ENCODE measurements at places on chromosomes 16 and 17.

DNA sequence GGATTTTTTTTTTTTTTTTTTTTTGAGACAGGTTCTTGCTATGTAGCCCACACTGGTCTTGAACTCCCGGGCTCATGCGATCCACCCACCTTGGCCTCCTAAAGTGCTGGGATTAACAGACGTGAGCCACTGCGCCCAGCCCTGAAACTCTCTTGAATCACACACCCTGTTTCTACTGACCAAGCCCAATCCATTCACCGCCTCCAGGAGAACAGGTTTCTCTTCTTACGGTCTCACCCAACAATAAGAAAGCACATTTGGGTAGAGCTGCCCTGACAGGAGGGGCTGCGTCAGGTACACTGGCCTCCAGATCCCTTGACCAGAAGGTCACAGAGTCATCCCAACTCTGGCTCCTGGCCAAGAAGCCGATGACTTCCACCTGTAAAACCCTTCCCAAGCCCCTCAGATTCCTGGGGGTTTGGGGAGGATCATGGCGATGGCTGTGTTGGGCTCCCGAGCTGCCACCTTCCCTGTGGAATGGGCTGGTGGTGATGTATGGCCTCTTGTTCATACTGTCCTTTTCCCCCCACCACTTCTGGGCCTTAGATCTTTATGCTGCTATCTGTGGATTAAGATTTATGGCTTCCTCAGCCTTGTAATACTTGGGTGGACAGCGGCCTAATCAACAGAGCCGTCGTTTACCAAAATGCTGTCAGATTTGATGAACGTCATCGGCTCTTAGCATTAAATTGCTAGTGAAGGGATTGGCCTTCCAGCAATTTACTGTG, 89.1 kb downstream of the KATNIP start:
- DNase-seq, result no peak

- no peak for DNase-seq
These were observed 5.6 kb downstream of the STAT5B start for GRCh38 chr17:42270596-42270995.

GRCh38 chr16:85206472-85207356, 94.4 kb upstream of the CIBAR2 start:
- DNase-seq, result no peak

- no peak for DNase-seq
These were observed 13.3 kb upstream of the ABR start for GRCh38 chr17:1192911-1193699.

- no peak for DNase-seq
These were observed 215.7 kb upstream of the CACNG5 start for GRCh38 chr17:66619206-66619605.

GRCh38 chr17:36682773-36683172, 81.4 kb downstream of the MRM1 start:
- no peak for DNase-seq

- no peak for DNase-seq
These were observed 142.6 kb upstream of the CRHR1 start for GRCh38 chr17:45641541-45641940.

GRCh38 chr16:68005786-68006286, 6.6 kb upstream of the DPEP2 start:
- peak; percentile 55 for DNase-seq

DNA sequence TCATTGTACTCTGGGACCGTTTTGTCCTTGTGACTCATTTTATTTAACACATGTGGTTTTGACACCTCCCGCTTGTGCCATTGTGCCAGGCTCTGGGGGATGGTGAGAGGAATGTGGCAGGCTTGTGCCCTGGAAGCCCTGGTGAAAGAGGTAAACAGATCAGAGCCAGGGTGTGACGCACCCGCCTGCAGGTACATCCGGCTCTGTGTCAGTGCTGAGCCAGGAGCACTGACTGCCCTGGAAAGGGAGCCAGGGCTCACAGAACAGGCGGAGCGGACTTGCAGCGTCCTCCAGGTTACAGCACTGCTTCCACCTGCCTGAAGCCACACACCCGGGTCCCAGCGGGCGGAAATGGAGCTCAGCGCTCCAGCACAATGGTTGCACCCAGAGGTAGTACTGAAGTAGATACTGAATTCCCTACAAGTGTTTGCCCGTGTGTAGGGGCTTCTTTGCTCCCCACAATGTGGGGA, 30.6 kb downstream of the CDRT15 start:
- peak; percentile 69 for DNase-seq

DNA sequence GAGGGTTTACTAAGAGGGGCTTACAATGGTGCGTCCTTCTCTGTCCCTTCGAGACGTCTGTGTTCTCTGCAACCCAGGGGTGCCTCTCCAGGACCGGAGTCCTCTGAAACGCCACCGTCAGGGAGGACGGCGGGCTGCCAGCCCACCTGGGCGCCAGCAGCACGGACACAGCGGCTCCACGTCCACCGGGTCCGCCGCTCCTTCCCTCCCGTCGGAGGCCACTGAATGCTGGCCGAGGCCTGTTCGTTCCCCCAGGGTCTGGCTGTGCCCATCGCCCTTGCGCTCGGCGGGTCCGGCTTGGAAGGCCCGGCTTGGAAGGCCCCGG, 403 bp downstream of the TEPSIN start:
- DNase-seq, result no peak

- peak; percentile 52 for DNase-seq
These were observed 146.6 kb downstream of the USP22 start for GRCh38 chr17:20896153-20896649.

- no peak for DNase-seq
These were observed 1339.3 kb upstream of the GOT2 start for GRCh38 chr16:60073376-60073775.

GRCh38 chr16:88468275-88469129, 15.4 kb downstream of the ZFPM1 start:
- DNase-seq, result no peak

DNA sequence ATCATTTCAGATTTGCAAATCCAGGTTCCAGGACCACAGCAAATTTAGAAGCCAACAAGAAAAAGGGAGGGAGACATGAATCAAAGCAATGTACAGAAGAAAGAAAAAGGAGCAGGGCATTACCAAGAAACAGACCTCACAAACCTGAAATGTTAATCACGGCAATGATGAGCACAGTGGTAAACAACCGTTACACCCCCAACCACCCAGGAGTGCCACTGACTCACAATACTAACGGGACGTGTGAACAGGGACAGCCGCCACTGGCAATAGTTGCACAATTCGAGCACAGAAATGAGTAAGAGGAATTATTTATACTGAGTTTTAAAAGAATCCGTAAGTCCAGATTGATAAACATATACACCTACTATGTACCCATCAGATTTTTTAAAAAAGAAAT, 13.8 kb downstream of the USP22 start:
- peak; percentile 58 for DNase-seq

DNA sequence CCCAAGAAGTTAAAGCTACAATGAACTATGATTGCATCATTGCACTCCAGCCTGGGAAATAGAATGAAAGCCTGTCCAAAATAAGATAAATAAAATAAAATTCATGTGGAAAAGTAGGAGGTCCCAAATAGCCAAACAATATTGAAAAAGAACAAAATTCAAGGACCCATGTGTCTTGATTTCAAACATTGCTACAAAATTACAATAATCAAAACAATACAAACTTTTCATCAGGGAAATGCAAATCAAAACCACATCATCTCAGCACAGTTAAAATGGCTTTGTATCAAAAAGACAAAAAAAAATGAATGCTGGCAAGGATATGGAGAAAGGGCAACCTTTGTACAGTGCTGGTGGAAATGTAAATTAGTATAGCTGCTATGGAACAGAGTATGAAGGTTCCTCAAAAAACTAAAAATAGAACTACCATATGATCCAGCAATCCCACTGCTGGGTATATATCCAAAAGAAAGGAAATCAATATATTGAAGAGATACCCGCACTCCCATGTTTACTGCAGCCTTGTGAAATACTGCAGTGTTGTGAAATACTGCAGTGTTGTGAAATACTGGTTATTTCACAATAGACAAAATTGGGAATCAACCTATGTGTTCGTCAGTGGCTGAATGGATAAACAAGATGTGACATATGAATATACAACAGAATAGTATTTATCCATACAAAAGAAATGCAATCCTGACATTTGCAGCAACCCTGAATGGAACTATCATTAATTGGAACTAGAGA, 24.5 kb upstream of the ZNF287 start:
- no peak for DNase-seq

- no peak for DNase-seq
These were observed 338.6 kb downstream of the TMEM114 start for GRCh38 chr16:8251727-8252126.

DNA sequence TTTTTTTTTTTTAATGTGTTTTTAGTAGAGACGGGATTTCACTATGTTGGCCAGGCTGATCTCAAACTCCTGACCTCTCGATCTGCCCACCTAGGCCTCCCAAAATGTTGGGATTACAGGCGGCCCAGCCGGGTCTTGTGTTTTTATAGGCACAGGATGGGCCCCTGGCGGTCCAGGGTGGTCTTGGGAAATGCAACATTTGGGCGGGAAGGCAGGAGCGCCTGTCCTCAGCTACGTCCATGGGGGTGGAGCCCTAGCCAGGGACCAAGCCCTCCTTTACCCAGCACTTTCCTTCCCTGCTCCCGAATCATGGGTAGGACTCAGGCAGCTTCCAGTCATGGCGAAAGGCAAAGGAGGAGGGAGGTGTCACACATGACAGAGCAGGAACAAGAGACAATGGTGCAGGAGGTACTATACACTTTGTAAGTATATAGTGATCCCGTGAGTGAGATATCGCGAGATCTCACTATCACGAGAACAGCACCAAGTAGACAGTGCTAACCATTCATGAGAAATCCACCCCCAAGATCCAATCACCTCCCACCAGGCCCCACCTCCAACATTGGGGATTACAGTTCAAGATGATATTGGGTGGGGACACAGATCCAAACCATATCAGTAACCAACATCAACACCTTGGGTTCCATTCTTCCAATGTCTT, 226.7 kb upstream of the WSCD1 start:
- DNase-seq, result no peak
